G401 (cell line): ENCODE measurements at places on chromosomes 5 and 9. TPM values are rescaled to one million over a fixed set of nuclear protein-coding genes. Genes with fewer than 3 reads are reported as not detected.

Gene RELL2
- 9.9 and 21.2 TPM in 2 replicates for total RNA-seq

Gene VAV2
- 18.9 and 21.4 TPM in 2 replicates for total RNA-seq

Gene DIPK1B
- total RNA-seq = 65.0 and 69.9 TPM in 2 replicates

Gene PCDHGC5
- total RNA-seq = 0.14 and 0.18 TPM in 2 replicates

Gene SOX30
- not detected in 2 replicates for total RNA-seq

Gene SPINK6
- total RNA-seq = not detected in 2 replicates

Gene TXNDC8
- total RNA-seq = not detected in 2 replicates

Gene ZFP2
- 5.0 and 8.4 TPM in 2 replicates for total RNA-seq
